Dermis microvascular lymphatic vessel endothelial cell (primary cell): ENCODE measurements at places on chromosomes 3 and 15. TPM values are rescaled to one million over a fixed set of nuclear protein-coding genes. Genes with fewer than 3 reads are reported as not detected.

PLSCR1 gene
- total RNA-seq: 56.4 and 123 TPM in 2 replicates

CSPG5 gene
- 0.26 and 0.38 TPM in 2 replicates for total RNA-seq

TRIM42 gene
- total RNA-seq: not detected in 2 replicates

FGD5 gene
- 86.3 and 122 TPM in 2 replicates for total RNA-seq

RSRC1 gene
- total RNA-seq: 23.0 and 24.3 TPM in 2 replicates

IL12A gene
- total RNA-seq: 0.13 TPM in 1 of 2 replicates, not detected in the other

DCLK3 gene
- not detected in 2 replicates for total RNA-seq

ST8SIA2 gene
- total RNA-seq: 0.13 and 0.25 TPM in 2 replicates

CHRNA3 gene
- under 0.01 TPM in 1 of 2 replicates, not detected in the other for total RNA-seq

NT5DC2 gene
- 24.4 and 52.5 TPM in 2 replicates for total RNA-seq

MORC1 gene
- total RNA-seq: not detected in 2 replicates

BTLA gene
- not detected in 2 replicates for total RNA-seq

KIF15 gene
- 2.9 and 8.3 TPM in 2 replicates for total RNA-seq

SKOR1 gene
- total RNA-seq: under 0.01 TPM in 2 replicates

MYL3 gene
- 0.13 TPM in 1 of 2 replicates, not detected in the other for total RNA-seq

GP9 gene
- total RNA-seq: not detected in 2 replicates

GPR149 gene
- total RNA-seq: not detected in 2 replicates

TMEM39A gene
- total RNA-seq: 25.8 and 28.6 TPM in 2 replicates

IGDCC3 gene
- total RNA-seq: 0.13 TPM in 1 of 2 replicates, not detected in the other

P4HTM gene
- 4.5 and 4.7 TPM in 2 replicates for total RNA-seq

ARHGAP11A gene
- 5.7 and 13.4 TPM in 2 replicates for total RNA-seq

WWTR1 gene
- total RNA-seq: 94.6 and 213 TPM in 2 replicates

RHCG gene
- total RNA-seq: not detected in 2 replicates

ROBO2 gene
- total RNA-seq: under 0.01 TPM in 1 of 2 replicates, not detected in the other

UNC45A gene
- total RNA-seq: 96.8 and 112 TPM in 2 replicates

USP13 gene
- 18.5 and 38.1 TPM in 2 replicates for total RNA-seq

AGBL1 gene
- total RNA-seq: not detected in 2 replicates

RTP3 gene
- not detected in 2 replicates for total RNA-seq
